ACHN (cell line): ENCODE measurements at places on chromosomes 4 and X.

- no peak for DNase-seq
Observed at GRCh38 chr4:174696657-174697056, 132.4 kb downstream of the GLRA3 start.

- no peak for DNase-seq
Observed at GRCh38 chrX:124421898-124422655, 75.7 kb downstream of the SH2D1A start.

- no peak for DNase-seq
Observed at GRCh38 chr4:99324979-99325378, 3.8 kb upstream of the ADH1B start.

DNA sequence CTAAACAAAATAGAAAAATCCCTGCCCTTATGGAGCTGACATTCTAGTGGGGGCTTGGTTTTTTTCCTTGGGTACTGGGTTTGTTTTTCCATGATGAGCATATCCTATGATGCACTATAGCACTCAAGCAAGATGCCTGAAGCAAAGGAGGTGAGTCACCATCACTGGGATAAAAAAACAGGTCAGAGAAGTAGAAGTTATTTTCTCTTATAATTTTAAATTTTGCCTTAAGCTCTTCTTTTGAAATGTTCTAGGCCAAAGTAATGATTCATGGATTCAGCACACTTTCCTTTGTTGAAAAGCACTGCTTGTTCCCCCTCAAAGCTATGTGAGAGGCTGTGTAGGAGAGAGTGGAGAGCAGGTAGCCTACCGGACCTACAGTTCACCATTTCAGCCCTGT lies 15.2 kb upstream of the CXCL2 start:
- no peak for DNase-seq

DNA sequence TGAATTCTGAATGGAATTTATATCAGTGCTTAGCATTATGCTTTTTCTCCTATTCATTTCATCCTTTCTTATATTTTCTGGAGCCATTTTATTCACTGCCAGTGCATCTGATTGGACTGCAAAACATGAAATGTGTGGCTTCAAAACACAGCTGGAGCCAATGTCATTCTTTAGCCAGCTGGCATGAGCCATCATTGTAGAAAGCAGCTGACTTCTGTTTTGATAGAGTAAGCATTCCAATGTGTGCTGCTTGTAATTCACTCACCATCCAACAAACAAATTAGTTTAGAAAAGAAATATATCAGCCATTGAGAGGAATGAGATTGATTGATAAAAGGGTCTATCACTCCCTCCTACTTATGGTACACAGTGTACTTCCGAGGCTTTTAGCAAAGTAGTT lies 2616.0 kb downstream of the ARAP2 start:
- DNase-seq: no peak

DNA sequence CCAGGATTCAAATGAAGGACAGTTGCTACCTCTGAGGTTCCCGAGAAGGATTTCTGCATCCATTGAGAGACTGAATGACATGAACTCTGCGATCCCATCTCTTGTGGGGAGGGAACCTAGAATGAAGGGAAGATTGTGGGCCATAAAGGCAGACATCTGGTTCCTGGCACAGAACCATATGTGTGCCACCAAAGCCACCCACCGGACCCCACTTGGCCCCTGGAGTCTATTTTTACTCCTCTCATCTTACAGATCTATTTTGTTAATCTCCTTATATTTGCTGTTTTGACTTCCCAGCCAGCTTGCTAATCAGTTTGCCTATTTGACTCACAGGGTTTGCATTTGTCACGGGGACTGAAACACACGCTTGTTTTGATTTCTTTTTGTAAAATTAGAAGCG lies 7.3 kb downstream of the SOD3 start:
- no peak for DNase-seq

- no peak for DNase-seq
Observed at GRCh38 chr4:167222099-167222498, 12.2 kb downstream of the SPOCK3 start.

GRCh38 chr4:6663596-6664393 lies 23.3 kb downstream of the MRFAP1 start:
- DNase-seq: no peak

GRCh38 chrX:38890326-38890725 lies 89.1 kb downstream of the MID1IP1 start:
- no peak for DNase-seq

- DNase-seq: no peak
Observed at GRCh38 chrX:54826598-54826997, 19.1 kb downstream of the MAGED2 start.

- no peak for DNase-seq
Observed at GRCh38 chr4:78737035-78737434, 39.1 kb upstream of the BMP2K start.

DNA sequence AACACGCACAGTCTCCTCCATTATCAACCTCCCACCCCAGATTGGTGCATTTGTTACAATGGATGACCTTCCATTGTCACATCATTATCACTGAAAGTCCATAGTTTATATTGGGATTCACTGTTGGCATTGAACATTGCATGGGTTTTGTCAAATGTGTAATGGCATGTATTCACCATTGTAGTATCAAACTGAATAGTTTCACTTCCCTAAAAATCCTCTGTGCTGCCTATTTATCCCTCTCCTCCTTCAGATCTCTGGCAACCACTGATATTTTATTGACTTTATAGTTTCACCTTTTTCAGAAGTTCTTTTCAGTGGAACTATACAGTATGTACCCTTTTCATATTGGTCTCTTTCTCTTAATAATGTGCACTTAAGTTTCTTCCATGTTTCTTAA lies 1565.4 kb downstream of the PCDH18 start:
- DNase-seq: no peak

- DNase-seq: peak; percentile 29
Observed at GRCh38 chr4:128288689-128289106, 1.1 kb upstream of the PGRMC2 start.

GRCh38 chr4:2281575-2282343 lies 19.9 kb upstream of the MXD4 start:
- DNase-seq: no peak

GRCh38 chr4:150888625-150889024 lies 126.5 kb downstream of the LRBA start:
- DNase-seq: no peak

DNA sequence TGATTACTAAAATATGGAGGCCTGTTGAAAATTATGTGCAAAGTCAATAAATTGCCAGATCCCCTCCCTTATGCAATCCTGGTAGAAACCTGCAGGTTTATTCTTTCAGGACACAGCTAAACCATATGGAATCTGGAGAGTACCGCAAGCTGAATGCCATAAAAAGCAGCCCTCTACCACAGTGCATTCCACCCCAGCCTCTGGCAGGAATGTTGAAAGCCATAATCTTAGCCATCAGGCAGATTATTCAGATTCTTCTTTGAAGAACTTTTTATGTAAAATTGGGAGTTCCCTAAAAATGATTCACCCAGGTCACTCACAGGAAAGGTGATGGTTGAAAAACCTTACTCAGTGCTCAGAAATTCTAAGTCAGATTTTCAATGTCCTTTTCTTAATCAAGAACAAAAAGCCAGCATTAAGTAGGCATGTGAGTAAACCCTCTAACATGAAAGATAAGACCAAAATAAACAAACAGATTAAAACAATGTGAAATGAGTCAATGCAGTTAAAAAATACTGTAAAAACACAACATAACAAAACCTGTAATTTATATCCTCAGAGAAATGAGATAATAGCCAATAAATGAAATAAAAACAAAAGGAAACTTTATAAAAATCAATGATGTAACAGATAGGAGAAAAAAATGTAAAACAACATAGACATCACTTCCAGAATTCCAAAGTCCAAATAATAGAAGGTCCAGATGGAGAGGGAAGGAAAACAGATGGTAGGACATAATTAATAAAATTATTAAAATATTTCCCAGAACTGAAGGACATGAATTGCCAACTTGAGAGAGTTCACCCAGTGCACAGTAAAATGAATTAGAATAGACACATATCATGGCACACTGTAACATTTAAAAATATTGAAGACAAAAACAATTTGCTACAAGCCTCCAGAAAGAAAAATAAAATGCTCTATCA lies 226.9 kb downstream of the FSTL5 start:
- no peak for DNase-seq

DNA sequence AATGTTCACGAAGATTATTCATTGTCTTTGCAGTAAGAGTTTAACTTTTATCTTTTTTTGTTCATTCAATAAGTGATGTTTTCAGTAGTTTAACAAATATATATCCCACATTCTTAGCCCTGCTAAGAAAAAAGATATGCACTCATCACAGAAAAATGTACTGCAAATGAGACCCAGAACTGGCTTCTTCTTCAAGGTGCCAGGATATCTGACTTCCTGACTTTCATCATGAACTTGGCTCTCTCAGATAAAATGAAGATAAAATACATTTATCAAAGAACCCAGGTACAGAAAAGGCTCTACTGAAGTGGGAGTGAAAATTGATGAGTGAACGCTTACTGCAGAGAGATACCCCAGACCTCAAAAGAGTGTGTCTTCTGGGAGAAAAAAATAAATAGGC lies 177.8 kb upstream of the DKK2 start:
- DNase-seq: no peak

DNA sequence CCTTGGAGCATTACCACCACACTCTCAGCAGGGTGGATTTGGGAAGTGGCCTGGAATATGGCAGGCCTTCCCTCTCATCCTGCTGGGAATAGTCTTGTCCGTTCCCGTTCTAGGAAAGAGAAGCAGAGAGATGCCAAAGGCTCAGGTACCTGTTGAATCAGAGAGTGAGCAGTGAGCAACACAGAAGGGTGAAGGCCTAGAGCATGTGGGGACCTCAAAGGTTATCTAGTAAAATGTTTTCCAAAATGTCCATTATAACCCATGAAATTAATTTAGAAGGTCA lies 30.8 kb downstream of the SLC16A2 start:
- DNase-seq: no peak

DNA sequence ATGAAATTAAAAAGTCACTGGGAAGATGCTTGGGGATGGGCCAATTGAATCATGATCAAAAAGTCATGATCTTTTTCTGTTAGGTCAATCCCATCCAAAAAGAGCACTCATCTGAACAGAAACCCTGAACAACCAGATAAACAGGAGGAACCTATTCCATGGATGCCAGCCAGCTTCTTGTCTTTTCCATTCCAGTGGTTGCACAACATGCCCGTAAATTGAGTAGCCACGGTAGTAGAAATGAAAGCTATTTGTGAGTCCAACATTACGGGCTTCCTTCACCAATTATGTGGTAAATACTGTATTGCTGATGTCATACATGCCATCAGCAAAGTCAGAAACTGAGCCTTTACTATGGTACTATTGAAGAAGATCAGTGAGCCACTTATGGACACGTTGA lies 982.4 kb upstream of the HS3ST1 start:
- peak; percentile 40 for DNase-seq

- DNase-seq: no peak
Observed at GRCh38 chr4:81605271-81605670, 133.6 kb upstream of the RASGEF1B start.
